ENCODE measurements at places on chromosomes 2 and 18.

DNA sequence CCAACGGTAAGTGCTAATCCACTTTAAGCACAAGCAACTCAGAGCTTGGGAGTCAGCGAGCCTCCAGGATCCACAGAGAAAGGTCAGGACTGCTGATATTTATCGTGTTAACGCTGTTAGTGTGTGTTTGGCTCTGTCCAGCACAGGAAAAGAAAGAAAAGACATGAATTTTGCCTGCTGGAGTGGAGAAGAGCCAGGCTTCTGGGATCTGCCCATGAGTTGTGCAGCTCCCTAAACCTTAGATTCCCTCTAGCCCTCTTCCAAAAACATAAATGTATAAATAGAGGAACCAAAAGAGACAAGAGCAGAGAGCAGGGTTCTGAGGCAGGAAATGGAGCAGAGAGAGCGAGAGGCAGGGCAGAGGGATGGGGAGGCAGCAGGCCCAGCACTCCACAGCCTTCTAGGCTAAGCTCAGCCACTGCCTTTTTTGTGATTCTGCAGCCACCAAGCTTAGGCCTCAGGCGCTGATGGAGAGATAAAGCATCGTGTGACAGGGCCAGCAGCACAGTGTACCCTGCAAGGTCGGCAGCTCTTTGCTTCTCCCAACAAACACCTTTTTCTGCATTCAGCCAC lies 14.5 kb upstream of the MAT2A start:
- no peak overlapping the region for H3K27ac ChIP-seq
- H3K4me1 ChIP-seq = no peaks in the 10 kb centered on the region
- H3K36me3 ChIP-seq = no peaks in the 10 kb centered on the region
- H3K27me3 ChIP-seq = peaks cover 3% of the 10 kb centered on the region

DNA sequence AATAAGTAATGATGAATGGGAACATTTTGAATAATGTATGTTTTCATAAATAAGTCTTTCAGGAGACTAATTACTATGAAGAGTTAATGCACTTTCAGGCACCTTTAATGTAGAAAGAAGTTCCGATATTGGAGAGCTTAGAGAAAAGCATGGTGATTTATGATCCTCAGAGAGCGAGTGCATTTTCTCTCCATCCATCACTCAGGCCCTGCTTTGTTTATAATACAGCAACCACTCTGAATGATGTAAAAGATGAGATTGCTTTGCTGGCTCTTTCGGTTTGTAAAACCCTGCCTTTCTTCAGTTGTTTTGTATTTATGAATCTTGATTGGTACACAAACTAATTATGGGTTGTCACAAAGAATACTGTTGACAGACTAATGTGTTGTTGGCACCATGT lies 132.0 kb downstream of the NYAP2 start:
- DNase-seq = no peak
- H3K36me3 ChIP-seq = no peaks in the 10 kb centered on the region
- H3K27ac ChIP-seq = no peak overlapping the region
- no peaks in the 10 kb centered on the region for H3K4me1 ChIP-seq

DNA sequence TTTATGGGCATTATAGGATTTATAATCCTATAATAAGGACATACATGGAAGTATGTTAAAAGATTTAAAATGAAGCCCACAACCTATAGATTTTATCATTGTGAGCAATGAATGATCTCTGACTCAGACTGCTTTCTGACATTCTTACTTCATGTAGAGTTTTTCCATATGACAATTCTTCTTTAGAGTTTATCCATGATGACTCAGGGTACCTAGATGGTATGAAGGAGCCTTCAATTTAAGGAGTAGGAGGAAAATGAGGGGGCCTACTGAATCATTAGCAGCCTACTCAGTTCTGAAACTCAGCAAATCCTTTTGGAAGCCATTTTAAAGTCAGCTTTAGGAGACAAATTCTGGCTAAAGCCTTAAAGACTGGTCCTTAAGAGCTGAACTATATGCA lies 10.4 kb downstream of the PELI1 start:
- peaks cover 4% of the 10 kb centered on the region for H3K4me1 ChIP-seq
- no peak overlapping the region for H3K4me3 ChIP-seq
- DNase-seq = peak; percentile 58

GRCh38 chr2:107168141-107168540 lies 282.2 kb upstream of the ST6GAL2 start:
- H3K27me3 ChIP-seq = no peaks in the 10 kb centered on the region
- H3K4me1 ChIP-seq = no peaks in the 10 kb centered on the region

GRCh38 chr2:71220743-71221142 lies 6.2 kb downstream of the PAIP2B start:
- no peak for DNase-seq
- no peaks in the 10 kb centered on the region for H3K27me3 ChIP-seq
- no peak overlapping the region for H3K4me3 ChIP-seq
- H3K36me3 ChIP-seq = no peaks in the 10 kb centered on the region
- H3K27ac ChIP-seq = no peak overlapping the region

GRCh38 chr18:14928396-14928795 lies 180.4 kb downstream of the ANKRD30B start:
- H3K4me1 ChIP-seq = no peaks in the 10 kb centered on the region
- H3K27ac ChIP-seq = no peak overlapping the region
- no peak overlapping the region for H3K4me3 ChIP-seq
- no peak for DNase-seq

DNA sequence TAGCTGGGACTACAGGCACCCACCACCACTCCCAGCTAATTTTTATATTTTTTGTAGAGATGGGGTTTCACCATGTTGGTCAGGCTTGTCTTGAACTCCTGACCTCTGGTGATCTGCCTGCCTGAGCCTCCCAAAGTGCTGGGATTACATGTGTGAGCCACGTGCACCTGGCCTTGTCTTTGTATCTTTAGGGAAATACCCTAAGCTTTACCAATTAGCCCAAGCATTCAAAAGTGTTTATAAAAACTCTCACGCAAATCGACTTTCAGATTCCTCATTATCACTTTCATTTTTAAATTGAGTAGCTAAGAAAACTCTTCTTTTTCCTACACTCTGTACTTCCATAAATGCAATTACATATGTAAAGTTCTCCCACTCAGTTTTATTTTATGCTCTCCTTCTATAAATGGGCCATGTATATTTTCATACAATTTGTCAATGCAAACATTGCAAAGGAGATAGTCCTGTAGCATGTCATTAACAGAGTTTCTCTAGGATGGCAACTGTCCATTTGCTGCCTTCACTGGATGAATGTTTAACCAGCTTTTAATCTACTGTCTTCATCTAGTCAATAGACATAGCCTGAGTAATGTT lies 326.2 kb upstream of the LRATD1 start:
- H3K27me3 ChIP-seq = no peaks in the 10 kb centered on the region
- H3K4me1 ChIP-seq = no peaks in the 10 kb centered on the region
- no peak overlapping the region for H3K4me3 ChIP-seq
- H3K27ac ChIP-seq = no peak overlapping the region
- DNase-seq = no peak
- H3K36me3 ChIP-seq = no peaks in the 10 kb centered on the region

GRCh38 chr2:101874069-101874468 lies 117.7 kb upstream of the IL1R2 start:
- H3K36me3 ChIP-seq = peaks cover 99% of the 10 kb centered on the region
- no peak overlapping the region for H3K4me3 ChIP-seq
- no peak for DNase-seq
- H3K4me1 ChIP-seq = peaks cover 1% of the 10 kb centered on the region

GRCh38 chr2:102239344-102239743 lies 52.5 kb downstream of the IL1RL2 start:
- H3K4me1 ChIP-seq = peaks cover 4% of the 10 kb centered on the region
- no peak for DNase-seq
- H3K4me3 ChIP-seq = no peak overlapping the region
- H3K27ac ChIP-seq = no peak overlapping the region

DNA sequence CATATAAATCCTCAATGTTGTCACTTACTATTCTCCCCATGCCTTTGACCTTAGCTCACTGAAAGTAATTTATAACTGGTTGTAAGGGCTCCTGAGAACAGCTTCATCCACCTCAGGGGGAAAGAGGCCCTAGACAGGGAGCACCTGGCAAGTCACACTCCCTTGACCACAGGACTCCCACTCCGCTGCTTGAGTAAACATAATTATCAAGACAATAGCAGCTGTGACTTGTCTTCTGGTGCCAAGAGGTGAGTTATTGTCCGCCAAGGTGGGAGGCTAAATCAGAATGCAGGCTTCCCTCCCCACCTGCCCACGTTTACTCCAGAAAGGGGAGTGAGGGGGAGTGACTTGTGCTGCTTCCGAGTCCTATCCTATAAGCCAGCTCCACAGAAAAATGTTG lies 230.6 kb upstream of the LRATD1 start:
- H3K36me3 ChIP-seq = no peaks in the 10 kb centered on the region
- no peak overlapping the region for H3K4me3 ChIP-seq
- H3K4me1 ChIP-seq = no peaks in the 10 kb centered on the region
- no peak overlapping the region for H3K27ac ChIP-seq

- DNase-seq = no peak
- no peak overlapping the region for H3K27ac ChIP-seq
- H3K4me3 ChIP-seq = no peak overlapping the region
- peaks cover 4% of the 10 kb centered on the region for H3K4me1 ChIP-seq
- no peaks in the 10 kb centered on the region for H3K36me3 ChIP-seq
- H3K27me3 ChIP-seq = no peaks in the 10 kb centered on the region
Observed at GRCh38 chr2:8238521-8239230, 443.2 kb upstream of the ID2 start.

DNA sequence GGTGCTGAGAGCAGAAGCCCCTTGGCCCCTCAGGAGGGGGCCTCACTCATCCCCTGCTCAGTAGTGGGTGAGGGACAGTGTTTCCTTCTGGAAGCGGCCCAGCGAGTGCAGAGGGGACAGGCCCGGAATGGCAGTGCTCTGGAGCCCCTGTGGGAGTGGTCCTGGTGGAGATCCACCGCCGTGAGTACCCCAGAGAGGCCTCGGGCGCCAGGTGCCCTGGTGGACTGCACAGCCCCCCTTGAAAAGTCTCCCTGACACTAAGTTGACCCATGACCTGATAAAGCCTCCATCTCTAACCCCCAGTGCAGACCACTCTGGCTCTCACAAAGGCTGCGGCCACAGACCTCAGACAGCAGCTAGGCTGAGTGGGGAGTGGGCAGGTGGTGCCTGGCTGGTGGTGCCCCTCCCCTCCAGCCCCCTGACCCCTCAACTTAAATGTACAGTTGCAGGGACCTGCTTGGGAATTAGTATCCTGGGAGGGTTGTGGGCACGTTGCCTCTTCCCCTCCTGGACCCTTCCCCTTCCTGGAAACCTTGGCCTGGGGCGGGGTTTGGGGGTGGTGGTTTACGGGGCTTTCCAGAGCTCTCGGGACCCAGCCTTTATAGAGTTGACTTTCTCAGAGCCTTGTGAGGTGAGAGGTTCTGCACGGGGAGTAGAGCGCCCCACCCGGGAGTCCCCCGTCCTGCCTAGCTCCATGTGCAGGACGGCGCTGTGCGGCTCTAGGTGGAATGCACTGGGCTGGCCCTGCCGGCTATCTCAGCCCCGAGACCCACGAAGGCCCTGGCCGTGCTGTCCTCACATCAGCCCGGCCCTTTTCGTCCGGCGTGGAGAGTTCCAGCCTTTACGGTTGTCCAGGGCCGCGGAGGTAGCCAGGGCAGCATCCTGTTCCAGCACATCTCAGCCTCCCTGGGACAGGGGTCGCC lies 62.7 kb downstream of the RTP5 start:
- no peak for DNase-seq
- no peaks in the 10 kb centered on the region for H3K36me3 ChIP-seq
- H3K4me1 ChIP-seq = peaks cover 7% of the 10 kb centered on the region
- H3K27ac ChIP-seq = no peak overlapping the region

- no peaks in the 10 kb centered on the region for H3K36me3 ChIP-seq
Observed at GRCh38 chr2:230893841-230894781, 29.4 kb downstream of the ITM2C start.

GRCh38 chr2:181900007-181900651 lies 8.6 kb downstream of the ITPRID2 start:
- no peak for DNase-seq
- H3K36me3 ChIP-seq = peaks cover 5% of the 10 kb centered on the region

GRCh38 chr2:32838949-32839348 lies 107.8 kb upstream of the LTBP1 start:
- no peak overlapping the region for H3K27ac ChIP-seq
- DNase-seq = no peak
- H3K27me3 ChIP-seq = peaks cover 22% of the 10 kb centered on the region
- H3K4me3 ChIP-seq = no peak overlapping the region
- no peaks in the 10 kb centered on the region for H3K4me1 ChIP-seq

DNA sequence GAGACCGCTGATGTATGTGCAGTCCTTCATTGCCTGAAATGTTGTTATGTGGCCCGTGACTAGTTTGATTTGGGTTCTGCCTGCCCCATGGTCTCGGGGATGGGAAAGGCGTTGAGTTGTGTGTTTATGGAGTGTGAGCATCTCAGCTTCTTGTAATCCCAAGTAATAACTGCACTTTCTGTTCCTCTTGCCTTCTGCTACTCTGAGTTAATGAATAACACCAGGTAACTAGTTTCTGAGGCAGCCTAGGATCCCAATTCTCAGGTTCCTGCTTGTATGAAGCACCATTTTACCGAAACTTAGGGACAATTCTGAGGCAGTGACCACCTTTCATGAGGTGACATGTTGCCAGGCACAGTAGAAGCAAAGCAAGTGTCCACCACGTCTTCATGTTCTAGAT lies 170.0 kb downstream of the ALK start:
- no peak overlapping the region for H3K4me3 ChIP-seq
- DNase-seq = no peak
- no peaks in the 10 kb centered on the region for H3K36me3 ChIP-seq
- H3K27ac ChIP-seq = no peak overlapping the region
- no peaks in the 10 kb centered on the region for H3K27me3 ChIP-seq

DNA sequence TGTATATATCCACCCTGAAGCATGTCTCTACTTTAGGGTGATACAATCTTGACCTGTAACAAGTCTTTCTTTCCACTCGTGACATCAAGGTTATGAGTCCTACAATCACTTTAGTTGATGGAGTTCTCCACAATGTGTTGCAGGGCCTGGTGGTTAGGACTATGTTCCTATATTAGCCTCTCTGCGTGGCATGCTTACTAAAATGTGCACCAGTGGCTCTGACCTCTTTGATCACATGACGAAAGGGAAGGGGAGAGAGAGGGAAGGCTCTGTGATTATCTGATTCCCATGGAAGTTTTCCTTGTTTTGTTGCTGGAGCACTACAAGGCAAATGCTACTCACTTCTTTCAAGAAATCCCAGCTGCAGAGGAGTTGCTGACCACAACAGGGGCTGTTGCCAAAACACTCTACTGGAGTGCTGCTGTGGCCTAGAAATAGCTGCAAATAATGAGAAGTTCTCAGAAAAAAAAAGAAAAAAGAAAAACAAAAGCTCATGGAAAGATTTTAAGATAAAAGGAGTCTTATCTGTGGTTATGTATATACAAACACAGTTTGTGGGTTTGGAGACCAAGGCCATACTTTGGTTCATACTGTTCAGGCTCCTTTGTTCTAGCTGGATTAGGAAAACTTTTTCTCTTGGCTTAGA lies 272.8 kb upstream of the MMADHC start:
- no peaks in the 10 kb centered on the region for H3K4me1 ChIP-seq
- H3K36me3 ChIP-seq = no peaks in the 10 kb centered on the region
- no peak overlapping the region for H3K27ac ChIP-seq
- H3K27me3 ChIP-seq = no peaks in the 10 kb centered on the region

DNA sequence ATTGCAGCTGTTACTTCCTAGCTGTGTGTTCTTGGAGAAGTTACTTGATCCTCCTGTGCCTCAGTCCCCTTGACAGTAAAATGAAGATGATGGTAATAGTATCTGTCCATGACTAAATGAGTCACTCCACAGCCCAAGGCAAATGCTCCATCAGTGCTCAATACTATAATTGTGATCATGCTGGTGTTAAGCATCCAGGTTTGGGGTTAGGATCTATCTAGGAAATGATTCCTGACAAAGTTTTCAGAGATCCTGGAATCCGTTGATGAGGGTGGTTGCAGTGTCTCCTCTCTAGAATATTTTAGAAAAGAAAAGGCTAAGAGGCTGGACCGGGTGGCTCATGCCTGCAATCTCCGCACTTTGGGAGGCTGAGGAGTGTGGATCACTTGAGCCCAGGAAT lies 2.7 kb upstream of the PRELID3A start:
- H3K4me1 ChIP-seq = peaks cover 16% of the 10 kb centered on the region
- no peak overlapping the region for H3K27ac ChIP-seq
- H3K36me3 ChIP-seq = no peaks in the 10 kb centered on the region
- H3K27me3 ChIP-seq = peaks cover 3% of the 10 kb centered on the region
- no peak for DNase-seq

All from mesenchymal stem cell (in vitro differentiated cells and primary cell).